ENCODE measurements at places on chromosomes 1 and 21.

- H3K4me1 ChIP-seq = peaks cover 3% of the 10 kb centered on the region
- no peak for DNase-seq
- no peak overlapping the region for H3K4me3 ChIP-seq
Measured at GRCh38 chr1:213066363-213066762, 15.3 kb downstream of the RPS6KC1 start.

- peaks cover 8% of the 10 kb centered on the region for H3K27me3 ChIP-seq
- H3K36me3 ChIP-seq = no peaks in the 10 kb centered on the region
- H3K27ac ChIP-seq = no peak overlapping the region
- no peaks in the 10 kb centered on the region for H3K4me1 ChIP-seq
- no peak overlapping the region for H3K4me3 ChIP-seq
- no peak for DNase-seq
Measured at GRCh38 chr1:115429241-115429640, 91.2 kb upstream of the NGF start.

- H3K36me3 ChIP-seq = peaks cover 13% of the 10 kb centered on the region
- H3K27ac ChIP-seq = peak overlapping the region; percentile 80
- DNase-seq = no peak
- peaks cover 7% of the 10 kb centered on the region for H3K27me3 ChIP-seq
- peak overlapping the region; percentile 41 for H3K4me3 ChIP-seq
- peaks cover 79% of the 10 kb centered on the region for H3K4me1 ChIP-seq
Measured at GRCh38 chr1:34847094-34847493, 12.5 kb downstream of the SMIM12 start.

DNA sequence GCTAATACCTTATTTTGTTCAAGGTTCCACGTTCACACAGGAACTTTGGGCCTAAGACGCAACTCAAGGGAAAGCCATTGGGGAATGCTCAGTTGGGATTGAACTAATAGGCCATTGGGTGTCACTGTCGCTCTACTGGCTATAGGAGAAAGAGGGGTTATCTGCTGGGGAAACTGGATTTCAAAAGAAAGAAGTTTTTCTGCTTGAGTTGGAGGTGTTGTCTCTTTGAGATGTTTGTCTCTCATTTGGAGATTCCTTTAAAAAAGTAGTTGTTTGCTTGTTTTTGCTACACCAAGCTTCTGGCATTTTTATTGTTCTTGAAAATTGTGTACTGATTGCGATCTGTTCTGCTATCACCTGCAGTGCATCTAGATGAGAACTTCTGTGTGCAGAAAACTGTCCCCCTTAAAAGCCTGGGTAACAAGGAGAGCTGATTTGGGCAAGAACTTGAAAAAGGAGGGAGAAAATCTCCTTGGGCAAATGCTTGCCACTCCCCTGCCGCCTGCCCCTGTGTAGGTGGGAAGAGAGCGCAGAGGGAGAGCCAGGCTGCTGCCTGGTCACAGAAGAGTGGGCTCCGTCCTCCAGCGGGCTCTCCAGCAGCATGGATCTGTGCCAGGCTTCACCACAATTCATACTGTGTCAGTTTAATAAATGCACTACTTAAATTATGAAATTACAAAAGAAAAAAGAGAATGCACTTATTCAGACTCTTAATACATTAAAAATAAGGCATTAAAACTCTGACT is 39.9 kb downstream of the PEX14 start:
- H3K4me3 ChIP-seq = no peak overlapping the region
- DNase-seq = no peak
- H3K27ac ChIP-seq = no peak overlapping the region
- H3K36me3 ChIP-seq = no peaks in the 10 kb centered on the region
- peaks cover 52% of the 10 kb centered on the region for H3K4me1 ChIP-seq

- peaks cover 51% of the 10 kb centered on the region for H3K27me3 ChIP-seq
- H3K4me1 ChIP-seq = peaks cover 2% of the 10 kb centered on the region
- no peak for DNase-seq
- H3K4me3 ChIP-seq = no peak overlapping the region
Measured at GRCh38 chr1:232274236-232274855, 355.6 kb downstream of the SIPA1L2 start.

Measured in progenitor cell of endocrine pancreas (in vitro differentiated cells).